ENCODE measurements at places on chromosomes 13 and 19. TPM values are rescaled to one million over a fixed set of nuclear protein-coding genes. Genes with fewer than 3 reads are reported as not detected.

DNA sequence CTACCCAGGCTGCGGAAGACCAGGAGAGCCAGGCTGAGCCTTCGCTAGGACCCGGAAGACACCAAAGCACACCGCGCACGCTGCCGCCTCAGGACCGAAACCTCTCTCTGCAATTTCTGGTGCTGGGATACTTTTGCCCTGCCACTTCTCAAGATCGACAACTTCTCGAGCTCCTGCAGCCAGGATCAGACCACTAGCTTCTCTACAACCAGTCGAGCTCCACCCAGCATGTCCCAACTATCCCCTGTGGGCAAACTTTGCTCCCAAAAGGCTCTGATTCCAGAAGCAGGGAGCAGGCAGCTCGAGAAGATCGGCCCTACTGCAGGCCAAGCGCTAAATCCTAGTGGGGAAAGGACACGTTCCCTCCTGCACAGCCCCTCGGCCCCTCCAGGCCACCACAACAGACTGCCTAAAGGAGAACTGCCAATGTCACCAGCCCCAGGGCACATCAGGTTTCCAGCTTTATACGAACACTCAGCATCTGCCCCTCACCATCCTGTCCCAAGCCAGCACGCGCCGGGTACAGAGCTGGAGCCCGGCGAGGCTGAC lies 979 bp downstream of the AKAP8 start:
- peaks cover 20% of the 10 kb centered on the region for H3K36me3 ChIP-seq
- H3K4me1 ChIP-seq = peaks cover 22% of the 10 kb centered on the region
- no peak for DNase-seq
- H3K27me3 ChIP-seq = no peaks in the 10 kb centered on the region
- peak overlapping the region; percentile 91 for H3K4me3 ChIP-seq

GRCh38 chr13:65915195-65915594 lies 1314.9 kb downstream of the PCDH9 start:
- H3K27me3 ChIP-seq = no peaks in the 10 kb centered on the region
- H3K36me3 ChIP-seq = no peaks in the 10 kb centered on the region
- peaks cover 21% of the 10 kb centered on the region for H3K4me1 ChIP-seq
- H3K27ac ChIP-seq = no peak overlapping the region

DNA sequence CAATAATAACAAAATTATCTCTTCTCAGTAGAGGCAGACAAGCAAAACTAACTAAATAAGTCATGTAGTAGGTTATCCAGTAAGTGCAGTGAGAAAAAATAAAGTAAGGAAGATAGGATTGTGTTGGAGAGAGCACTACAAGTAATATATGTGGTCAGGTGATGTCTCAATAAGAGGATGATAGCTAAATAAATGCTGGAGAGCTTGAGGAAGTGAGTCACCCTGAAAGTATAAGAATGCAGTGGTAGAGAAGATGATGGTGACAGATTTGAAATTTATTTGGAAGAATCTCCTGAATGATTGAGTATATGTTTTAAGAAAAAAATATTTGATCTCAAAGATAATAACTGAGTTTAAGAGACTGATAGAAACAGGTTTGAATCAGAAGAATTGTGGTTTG lies 152.2 kb upstream of the PRR20A start:
- no peak overlapping the region for H3K27ac ChIP-seq
- H3K4me3 ChIP-seq = no peak overlapping the region
- no peaks in the 10 kb centered on the region for H3K27me3 ChIP-seq
- H3K4me1 ChIP-seq = no peaks in the 10 kb centered on the region

IL17D gene
- polyA plus RNA-seq = 0.09 TPM

DNA sequence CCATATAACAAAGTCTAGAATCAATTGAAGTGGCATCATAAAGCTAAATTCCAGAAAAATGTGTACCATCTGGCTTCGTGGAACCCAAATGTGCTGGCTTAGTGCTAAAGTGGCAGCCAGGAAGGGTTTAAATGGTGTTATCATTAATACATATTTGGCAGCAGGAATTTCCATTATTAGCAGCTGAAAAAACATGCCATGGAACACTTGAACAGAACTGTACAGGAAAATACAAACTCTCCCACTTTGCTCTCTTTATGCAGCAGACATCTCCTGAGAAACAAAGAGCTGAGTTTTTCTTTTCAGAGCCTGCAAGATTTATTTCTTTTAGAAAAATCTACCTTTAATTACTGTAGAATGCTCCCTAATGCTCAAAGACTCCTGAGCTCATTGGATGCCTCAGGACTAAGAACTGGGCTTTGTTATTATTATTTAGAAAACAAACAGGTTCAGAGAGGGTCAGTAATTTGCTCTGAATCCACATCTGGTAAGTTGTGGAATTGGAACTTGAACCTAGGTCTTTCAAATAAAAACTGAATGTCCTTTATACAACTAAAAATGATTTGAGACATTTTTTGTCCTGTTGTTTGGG lies 179.0 kb downstream of the LACC1 start:
- H3K27ac ChIP-seq = no peak overlapping the region
- DNase-seq = no peak
- H3K36me3 ChIP-seq = no peaks in the 10 kb centered on the region
- H3K27me3 ChIP-seq = no peaks in the 10 kb centered on the region

DNA sequence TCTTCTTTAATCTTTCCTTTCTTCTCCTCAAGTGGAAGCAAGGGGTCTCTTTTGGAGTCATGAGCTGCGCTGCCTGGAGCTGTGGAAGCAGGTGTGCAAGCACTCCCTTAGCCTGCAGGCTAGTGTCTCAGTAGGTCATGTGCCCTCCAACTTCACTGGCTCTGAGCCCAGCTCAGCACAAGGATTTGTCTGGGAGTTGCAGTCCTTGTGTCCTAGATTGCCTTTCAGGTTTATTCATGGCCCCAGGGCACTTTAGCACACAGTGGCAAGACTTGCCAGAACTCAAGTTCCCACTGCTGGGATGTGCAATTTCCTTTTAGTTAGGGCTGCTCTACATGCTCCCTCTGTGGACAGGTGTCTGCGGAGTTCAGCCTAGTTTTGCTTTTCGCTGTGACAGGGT lies 211.7 kb downstream of the LIG4 start:
- no peak for DNase-seq
- no peaks in the 10 kb centered on the region for H3K4me1 ChIP-seq
- no peaks in the 10 kb centered on the region for H3K36me3 ChIP-seq
- no peak overlapping the region for H3K4me3 ChIP-seq
- H3K27ac ChIP-seq = no peak overlapping the region

Data from keratinocyte (primary cell).